ENCODE measurements at places on chromosomes 1 and 21.
A peak's percentile ranks its signal among the peaks of the same experiment; 100 is the strongest.

DNA sequence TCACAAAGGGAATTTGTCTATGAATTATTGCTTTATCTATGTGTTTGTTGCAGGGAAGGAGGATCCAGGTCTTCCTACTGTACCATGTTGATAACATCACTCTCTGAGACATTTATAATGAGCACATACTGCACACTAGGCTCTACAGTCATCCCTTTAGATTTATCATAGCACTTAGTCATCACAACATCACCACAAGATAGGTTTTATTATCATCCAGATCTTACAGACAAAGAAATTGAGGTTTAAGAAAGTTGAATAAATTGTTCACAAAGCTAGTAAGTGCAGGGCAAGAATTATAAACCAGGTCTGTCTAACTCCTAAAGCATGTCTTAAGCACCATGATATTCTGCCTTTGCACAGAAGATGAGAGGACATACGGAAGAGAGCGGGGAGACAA, 121.1 kb upstream of the ST6GALNAC5 start:
- no peak for DNase-seq

DNA sequence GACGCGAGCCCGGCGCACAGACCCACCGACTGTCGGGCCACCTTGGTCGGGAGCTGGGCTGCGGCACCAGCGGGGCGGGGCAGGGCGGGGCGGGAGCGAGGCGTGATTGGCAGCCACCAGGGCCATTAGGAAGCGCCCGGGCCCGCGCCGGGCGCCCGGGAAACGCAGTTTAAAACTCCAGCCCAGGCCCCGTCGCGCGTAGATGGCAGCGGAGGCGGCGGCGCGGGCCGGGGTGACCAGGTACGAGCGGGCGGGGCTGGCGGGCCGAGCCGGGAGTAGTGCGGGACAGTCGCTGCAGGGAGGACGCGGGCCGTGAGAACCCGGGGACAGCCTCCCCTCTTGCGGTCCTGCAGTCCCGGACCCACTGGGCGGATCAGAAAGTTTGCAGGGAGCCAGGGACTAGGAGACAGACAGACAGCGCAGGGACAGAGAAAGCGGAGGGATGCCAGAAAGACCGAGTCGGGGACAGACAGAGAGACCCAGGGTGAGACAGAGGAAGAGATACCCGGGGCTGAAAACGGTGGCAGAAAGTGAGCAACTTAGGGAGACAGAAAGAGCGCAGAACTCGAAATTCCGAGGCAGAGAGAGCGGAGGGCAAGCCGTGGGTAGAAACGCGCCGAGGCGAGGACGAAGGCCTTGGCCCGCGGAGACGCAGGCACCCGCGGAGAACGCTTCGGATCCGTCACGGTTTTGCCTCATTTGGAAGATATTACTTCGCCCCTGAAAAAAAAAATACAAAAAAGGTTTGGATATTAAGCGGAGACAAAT, at the start of gene DMBX1:
TSS of gene DMBX1 (plus strand) at position 199 of the 768 bp plus-strand sequence. CDS start 17,175 bp downstream, outside the sequence.
- DNase-seq, result peak; percentile 93

GRCh38 chr1:168007691-168008090, 70.8 kb upstream of the MPC2 start:
- DNase-seq, result no peak

GRCh38 chr1:234911787-234912186, 216.8 kb downstream of the TOMM20 start:
- no peak for DNase-seq

DNA sequence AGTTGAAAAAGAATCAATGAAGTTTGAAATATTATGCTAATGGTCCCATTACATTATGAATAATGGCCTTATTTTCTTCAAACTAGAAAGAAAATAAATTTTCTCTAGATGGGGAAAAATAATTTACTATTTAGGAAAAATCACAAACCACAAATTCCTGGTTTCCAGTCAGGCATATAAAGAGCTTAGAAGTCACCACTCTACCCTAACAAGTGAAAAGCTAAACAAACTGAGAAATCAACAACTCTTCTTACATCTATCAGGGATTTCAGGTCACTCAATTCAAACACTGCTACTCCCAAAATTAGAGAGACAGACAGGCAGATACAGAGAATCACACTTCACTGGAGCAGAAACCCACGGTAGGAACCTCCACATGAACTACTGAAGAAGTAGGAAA, 82.1 kb upstream of the LRRC7 start:
- no peak for DNase-seq

GRCh38 chr1:26607186-26607585, 77.6 kb downstream of the RPS6KA1 start:
- no peak for DNase-seq

DNA sequence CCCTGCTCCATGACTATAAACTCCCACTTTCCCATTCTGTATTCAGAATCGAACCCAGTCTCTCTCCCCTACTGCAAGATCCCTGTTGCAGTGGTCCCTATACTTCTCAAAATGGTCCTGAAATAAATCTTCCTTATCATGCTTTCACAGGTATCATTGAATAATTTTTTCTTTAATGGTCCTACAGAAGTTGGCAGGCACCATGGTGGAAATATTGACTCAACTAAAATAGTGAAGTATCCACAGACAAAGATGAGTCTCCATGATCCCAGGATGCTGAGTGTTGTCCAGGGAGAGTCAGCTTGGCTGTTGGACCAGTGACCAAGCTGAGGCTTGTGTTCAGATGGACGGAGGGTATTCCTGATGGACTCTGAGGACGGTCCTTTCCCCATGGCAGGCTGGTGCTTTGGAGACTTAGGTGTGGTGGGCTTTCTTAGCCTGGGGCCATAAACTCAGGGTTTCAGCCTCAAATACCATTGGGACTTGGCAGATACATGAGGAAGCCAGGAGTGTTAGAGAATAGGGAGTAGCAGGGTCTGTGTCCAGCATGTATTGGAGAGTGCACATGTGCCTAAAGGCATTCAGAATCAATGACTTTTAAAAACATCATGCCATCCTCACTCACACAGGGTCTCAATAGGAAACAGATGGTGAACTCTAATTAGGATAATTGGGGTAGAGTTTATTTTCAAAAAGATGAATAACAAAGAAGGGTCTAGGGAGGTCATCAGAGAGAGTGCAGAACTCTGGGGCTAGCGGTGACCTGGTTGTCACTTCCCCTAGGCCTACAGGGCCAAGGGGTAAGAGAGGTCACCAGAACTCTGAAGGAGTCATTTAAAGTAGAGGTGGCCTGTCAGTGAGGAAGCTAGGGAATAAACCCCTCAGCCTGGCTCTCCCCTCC, 19.8 kb downstream of the TINAGL1 start:
- no peak for DNase-seq

DNA sequence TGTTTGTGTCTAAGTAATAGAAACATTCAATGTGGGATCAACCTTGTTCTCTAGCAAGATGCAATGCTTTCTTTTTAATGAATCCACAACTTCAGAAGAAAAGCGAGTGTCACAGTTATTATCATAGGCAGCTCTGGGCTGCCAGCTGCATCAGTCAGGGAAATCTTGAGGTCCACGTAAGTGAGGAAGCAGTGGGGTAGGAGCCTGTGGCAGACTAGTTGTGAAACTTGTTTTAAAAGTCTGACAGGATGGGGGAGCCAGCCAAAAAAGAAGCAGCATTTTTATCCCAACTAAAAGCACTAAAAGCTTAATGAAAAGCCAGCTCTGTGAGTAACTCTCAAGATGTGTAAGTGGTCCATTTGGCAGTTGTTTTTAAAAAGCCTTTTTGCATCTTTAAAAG, 113.1 kb downstream of the ZNF326 start:
- no peak for DNase-seq

GRCh38 chr1:171429137-171429536, 56.2 kb upstream of the PRRC2C start:
- no peak for DNase-seq

DNA sequence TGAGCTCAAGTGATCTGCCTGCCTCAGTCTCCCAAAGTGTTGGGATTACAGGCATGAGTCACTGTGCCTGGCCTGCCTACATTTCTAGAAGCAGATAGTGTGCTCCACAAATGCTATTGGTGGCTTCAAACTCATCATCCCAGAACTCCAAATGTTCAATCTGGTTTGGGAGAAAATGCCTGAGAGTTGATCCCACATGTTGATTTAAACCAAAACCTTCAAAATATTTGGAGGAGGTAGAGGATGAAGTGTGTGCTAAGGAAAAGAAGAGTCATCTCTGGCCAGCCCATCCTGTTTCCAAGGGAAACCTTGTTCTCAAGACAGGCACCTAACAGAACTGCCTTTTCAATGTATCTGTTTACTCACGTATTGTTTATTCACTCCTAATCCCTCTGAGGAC, 55.4 kb upstream of the GRHL3 start:
- no peak for DNase-seq

GRCh38 chr1:2966449-2967328, 54.6 kb upstream of the ACTRT2 start:
- no peak for DNase-seq

GRCh38 chr1:175408986-175409385, 216.4 kb upstream of the KIAA0040 start:
- DNase-seq, result no peak

DNA sequence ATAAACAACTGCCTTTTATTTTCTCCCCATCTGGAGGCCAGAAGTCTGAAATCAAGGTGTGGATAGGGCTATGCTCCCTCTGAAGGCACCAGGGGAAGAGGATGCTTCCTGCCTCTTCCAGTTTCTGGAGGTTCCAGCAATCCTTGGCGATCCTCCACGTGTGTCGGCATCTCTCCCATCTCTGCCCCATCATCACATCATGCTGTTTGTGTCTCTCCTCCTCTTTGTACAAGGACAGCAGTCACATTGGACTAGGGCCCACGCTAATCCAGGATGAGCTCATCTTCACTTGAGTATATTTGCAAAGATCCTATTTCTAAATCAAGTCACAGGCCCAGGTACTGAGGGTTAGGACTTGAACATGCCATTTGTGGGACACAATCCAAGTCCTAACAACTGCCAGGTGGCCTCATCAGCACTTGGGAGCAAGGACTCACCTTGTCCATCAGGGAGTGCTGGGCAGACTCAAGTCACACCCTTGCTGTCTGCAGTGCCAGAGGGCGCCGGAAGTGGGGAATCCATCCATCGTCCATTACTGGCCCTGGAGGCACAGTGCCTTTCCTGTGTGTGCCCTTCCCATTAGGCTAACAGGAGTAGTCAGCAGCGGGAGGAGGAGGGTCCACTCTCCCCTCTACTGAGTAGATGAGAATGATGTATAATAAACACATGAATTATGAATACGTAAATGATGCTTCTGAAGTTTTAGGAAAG, 185.4 kb upstream of the AJAP1 start:
- no peak for DNase-seq

GRCh38 chr1:26221094-26221493, 12.9 kb upstream of the CEP85 start:
- DNase-seq, result no peak

DNA sequence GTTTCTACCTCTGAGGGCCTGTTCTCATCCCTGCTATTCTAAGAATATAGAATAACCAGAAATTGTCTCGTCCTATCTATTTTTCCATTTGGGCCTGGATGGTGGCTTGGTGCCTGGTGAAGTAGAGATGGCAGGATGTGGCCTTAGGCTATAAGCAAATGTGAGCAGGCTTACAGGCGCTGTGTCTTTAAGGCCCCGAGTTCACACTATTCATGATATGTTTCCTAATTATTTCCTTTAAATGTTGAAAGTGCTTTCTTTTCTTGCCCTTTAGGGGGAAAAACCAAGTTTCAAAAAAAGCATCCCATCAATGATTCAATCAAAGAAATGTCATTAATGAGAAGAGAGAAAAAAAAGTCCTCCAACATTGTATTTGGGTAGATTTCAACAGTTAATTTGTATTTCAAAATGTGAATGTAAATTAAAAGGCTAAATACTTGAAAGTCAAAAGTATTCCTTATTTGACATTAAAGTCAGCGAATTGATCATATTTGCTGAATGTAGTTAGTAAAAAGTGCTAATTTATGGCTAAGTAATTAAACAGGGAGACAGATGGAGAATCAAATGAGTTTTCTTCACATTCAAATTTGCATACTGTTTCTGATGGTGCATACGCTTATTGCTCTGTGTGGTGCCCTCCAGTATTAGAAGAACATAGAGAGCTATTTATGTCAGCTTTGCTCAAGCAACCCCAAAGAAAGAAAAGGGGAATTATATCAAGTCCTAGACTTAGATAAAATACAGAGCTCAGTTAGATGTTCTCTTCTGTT, 34.0 kb upstream of the HUNK start:
- DNase-seq, result no peak

DNA sequence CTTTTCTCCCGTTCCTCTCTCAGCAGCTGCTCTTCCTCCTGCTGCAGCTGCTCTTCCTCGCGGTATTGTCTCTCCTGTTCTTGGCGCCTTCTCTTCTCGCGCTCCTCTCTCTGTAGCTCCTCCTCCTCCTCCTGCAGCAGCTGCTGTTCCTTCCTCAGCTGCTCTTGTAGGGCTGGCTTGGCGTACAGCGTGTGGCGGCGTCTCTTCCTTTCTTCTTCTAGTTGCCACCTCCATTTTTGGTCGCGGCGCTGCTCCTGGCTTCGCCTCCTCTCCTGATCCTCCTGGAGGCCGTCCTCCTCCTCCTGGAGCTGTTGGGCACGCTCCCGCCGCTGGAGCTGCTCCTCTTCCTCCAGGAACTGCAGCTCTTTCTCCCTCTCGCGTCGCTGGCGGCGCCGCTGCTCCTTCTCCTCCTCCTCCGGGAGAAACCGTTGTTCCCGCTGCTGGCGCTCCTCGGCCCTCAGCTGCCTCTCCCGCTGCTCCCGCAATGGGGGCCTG, 4.8 kb downstream of the TCHH start:
- peak; percentile 51 for DNase-seq

DNA sequence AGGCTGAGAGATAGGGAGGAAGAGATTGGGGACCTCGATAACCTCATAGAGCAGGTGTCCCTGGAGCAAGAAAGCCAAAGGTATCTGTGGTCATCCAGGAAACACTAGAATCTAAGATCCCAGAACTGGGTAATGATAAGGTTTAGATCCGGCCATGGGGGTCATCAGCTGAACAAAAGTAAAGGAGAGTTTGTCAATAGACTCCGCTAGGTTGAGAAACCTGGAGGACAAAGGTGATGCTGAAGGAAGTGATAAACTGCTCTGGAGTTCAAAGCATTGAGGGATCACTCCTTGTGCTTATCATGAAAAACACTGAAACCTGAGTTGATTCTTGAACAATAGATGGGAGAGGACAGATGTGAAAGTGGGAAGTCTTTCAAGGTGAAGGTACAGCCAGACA, 59.5 kb upstream of the SLC2A1 start:
- no peak for DNase-seq

DNA sequence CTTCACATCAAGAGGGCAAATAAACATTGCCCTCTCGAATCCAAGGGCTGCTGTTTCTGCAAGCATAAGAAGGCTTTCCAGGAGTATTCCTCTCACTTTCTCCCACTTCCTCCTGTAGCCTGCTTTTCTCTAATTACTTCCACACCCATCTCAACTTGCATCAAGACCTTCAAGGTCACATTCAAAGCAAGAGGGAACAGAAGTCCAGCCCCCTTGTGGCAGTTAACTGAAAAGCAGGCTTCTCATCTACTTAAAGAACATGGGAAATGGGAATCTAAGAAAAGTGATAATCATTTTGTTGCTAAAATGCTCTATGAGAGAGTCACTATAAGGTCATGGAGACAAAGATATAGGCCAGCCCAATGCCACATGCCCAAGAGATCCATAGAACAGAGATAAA, 874.4 kb downstream of the KCNT2 start:
- DNase-seq, result no peak

DNA sequence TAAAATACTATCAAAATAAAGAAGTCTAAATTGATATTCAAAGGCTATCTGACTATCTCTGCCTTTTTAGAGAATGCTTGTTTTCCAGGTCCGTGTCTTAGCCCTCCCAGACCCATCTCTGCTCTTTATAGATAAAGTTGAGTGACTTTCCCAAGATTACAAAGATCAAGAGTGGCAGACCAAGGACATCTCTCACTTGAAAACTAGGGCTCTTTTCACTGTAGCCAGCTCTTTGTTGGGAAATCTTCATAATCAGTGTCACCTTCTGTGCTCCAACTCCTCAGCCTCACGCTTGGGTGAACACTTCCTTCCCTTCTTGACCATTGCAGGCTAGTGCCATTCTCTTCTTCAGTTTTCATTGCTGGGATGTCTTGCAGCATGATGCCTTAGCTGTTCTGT, 211.1 kb downstream of the PBX1 start:
- DNase-seq, result no peak
